ENCODE measurements at places on chromosomes 7 and 10.

GRCh38 chr7:12584930-12585329, 14.4 kb downstream of the SCIN start:
- no peak for DNase-seq

- no peak for DNase-seq
Observed at GRCh38 chr10:132841615-132841975, 55.6 kb upstream of the NKX6-2 start.

DNA sequence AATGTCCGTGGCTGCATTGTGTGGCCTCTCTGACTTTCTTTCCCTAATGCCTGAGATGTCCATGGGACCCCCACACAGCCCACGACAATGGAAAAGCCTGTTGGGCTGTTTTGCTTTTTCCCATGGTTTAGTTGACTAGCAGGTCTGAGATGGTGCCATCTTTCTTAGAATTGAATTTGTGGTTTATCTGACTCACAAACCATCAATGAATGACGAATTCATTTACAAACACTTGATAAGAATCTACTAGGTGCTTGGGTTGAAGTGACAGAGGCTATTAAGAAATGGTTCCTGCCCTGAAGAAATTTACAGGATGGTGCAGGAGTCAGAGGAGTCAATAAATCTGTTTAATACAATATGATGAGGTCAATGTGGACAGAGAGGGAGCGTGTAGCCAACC, 75.4 kb downstream of the OTUD1 start:
- DNase-seq, result no peak

DNA sequence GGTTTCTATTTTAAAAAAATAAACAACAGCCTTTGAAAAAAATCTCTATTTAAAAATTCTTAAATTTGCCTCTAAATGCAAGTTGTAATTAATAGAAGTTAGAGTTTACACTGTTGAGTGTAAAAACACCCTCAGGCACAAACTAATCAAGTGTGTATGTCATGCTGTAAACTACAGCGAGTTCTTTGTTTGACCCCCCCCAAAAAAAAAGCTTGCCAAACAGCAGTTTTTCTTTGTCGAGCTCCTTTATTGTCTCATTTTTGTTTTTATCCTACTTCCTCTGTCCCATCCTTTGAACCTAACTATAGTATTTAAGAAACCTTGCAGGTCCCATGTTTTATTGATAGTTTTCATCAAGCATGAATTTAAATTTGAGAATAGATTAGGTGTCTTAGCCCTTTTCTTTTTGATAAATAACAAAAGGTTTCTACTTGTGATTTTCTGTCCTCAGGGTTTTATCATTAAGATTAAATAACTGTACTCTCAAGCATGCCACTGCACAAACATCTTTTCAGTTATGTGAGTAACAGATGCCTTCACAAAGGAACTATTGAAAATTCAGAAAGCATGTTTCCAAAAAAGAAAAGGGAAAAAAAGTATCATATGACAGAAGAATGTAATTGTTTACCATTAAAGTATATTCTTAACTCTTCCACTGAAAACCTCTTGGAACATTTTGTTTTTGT, 176.0 kb downstream of the ARID5B start:
- DNase-seq, result no peak

DNA sequence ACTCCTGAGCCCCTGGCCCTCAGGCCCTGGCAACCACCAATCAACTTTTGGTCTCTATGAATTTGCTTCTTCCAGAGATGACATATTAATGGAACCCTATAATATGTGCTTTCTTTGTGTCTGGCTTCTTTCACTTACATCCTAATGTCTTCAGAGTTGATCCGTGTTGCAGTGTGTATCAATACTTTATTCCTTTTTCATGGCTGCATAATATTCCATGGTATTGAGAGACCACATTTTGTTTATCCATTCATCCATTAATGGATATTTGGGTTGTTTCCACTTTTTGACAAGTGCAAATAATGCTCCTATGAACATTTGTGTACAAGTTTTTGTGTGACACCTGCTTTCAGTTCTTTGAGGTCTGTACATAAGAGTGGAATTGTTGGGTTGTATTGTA, 43.3 kb upstream of the ELFN1 start:
- DNase-seq, result no peak

GRCh38 chr7:50595491-50596102, 30.4 kb upstream of the DDC start:
- no peak for DNase-seq

DNA sequence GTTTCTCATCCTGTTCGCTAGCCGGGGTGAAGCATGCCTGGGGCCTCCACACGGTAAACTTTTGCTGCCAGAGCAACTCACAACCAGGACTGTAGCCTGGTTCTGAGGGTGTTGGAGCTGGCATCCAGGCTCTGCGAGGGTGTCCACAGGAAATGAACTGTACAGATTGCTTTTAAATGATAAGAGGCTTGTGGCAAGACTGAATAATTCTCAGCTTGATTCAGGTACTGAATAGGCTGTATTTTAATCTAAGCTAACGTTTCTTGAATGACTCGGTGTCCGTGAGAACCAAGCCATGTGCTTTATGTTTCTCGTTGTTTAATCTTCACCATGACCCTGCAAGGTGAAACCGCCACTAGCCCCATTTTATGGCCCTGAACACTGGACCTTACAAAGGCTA, 49.3 kb downstream of the EEPD1 start:
- no peak for DNase-seq

GRCh38 chr7:55556031-55556430, 16.3 kb downstream of the VOPP1 start:
- DNase-seq, result no peak

DNA sequence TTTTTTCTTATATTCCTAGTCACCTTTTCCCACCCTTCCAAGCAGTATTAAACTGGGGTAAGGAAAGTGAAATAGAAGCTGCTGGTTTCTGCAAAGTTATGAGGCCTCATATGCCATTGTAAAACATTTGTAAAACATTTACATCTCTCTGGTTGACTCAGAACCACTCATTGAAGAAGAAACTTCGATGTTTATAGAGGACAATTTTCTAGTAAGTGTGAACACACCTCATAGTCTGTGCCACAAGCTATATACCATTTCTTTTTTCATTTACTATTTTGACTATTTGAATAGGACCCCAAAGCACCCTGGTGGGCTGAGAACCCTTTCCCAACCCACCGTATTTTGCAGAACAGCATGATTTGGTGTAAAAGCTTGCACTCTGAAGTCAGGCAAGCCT, 12.9 kb upstream of the ITGB1 start:
- no peak for DNase-seq
